Cortex of kidney (tissue), 1 donor: ENCODE measurements at places on chromosomes 4 and X.

- no peak for DNase-seq
Measured at GRCh38 chr4:185396724-185397385, at the start of gene ANKRD37. Gene ANKRD37 (plus strand): TSS chr4:185396841. CDS start chr4:185396924, 83 bp downstream.

GRCh38 chrX:118990512-118991227, 16.3 kb downstream of the LONRF3 start:
- DNase-seq, result no peak

DNA sequence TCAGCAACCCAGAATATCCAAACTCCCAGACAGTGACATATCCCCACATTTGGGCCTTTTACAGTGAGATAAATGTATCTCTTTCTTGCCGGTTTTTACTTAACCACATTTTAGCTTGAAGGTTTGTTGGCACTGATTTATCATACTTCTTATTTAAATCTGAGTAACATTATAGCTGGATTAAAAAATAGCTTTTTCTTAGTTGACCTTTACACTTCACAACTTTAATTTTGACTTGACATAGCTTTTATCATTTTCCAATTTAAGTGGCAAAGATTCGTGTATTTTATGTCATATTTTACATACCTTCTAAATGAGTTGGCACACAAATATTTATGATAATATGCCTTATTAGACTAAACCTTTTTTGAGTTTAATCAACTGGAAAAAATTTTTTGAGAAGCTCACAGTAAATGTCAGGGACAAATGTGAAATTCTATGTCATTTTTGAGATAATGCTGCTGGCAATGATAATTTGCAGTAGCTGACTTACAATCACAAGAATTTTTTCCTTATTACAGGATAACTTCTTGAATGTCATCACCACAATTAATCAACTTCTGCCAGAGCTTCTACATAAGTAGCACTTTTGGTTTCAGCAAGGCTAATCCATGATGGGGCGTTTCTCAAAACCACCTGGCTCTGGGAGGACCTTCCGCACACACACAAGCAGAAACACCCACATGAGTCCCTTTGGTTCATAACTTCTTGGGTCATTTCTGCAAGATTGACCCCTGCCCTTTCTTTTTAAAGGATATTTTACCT, 80.3 kb downstream of the SYTL5 start:
- no peak for DNase-seq

GRCh38 chr4:156677656-156678055, 293.9 kb downstream of the PDGFC start:
- no peak for DNase-seq

DNA sequence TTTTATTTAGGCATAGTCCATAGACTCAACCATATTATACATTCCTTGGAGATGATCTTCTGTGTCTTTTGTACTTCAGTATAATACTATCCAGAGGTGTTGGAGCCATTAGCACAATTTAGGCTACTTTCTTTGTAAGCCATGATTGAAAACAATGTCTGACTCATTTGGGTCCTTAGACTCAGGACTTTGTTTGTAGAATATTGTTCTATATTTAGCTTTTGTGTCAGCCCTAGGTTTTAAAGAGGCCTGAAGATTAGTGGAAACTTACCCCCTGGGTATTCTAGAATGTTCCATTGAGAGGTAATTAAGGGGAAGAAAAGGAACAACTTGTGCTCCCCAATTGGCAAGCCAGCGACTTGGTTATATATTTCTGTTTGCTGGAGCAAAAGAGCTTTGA, 145.2 kb upstream of the SCML1 start:
- DNase-seq, result no peak

DNA sequence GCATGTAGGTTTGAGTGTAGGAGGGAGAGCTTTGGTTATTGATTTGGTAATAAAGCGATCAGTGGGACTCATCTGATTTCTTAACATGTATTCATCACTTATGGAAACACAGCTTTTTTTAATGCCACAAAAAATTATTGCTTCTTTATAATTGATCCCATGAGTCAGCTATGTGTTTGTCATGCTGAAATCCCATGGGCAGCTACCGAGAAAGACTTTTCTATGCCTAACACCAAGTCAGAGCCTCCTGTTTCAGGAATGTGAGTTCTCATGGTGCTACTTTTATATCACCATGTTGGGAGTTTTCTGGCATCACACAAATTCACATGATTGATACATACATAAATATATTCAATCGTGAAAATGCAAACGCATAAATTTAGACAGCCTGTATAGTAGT, 165.7 kb downstream of the RAPGEF2 start:
- DNase-seq, result no peak

DNA sequence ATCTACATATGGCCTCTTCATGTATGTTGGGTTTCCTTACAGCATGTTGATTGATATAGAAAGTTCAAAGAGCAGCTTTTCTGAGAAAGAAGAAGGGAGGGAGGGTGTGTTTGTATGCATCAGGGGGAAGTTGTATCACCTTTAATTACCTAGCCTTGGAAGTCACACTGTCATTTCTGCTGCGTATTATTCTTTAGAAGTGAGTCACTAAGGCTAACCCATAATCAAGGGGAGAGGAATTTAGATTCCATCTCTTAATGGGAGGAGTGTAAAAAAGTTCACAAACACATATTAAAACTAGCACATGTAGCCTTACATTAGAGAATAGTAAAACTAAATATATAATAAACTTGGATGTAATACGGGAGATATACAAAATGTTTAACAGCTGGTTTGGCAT, 86.5 kb upstream of the CBLL2 start:
- no peak for DNase-seq

DNA sequence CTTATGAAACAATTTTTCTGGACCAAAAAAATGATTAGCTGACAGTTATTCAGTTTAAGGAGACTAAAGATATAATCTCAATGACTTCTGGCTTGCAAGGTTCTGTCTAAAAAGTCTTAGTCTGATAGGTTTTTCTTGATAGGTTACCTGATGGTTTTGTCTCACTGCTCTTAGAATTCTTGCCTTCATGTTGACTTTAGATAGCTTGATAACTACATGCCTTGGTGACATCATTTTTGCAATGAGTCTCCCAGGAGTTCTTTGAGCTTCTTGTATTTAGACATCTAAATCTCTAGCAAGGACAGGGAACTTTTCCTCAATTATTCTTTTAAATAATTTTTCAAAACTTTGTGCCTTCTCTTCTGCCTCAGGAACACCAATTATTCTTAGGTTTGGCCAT, 1965.3 kb downstream of the ARAP2 start:
- no peak for DNase-seq

DNA sequence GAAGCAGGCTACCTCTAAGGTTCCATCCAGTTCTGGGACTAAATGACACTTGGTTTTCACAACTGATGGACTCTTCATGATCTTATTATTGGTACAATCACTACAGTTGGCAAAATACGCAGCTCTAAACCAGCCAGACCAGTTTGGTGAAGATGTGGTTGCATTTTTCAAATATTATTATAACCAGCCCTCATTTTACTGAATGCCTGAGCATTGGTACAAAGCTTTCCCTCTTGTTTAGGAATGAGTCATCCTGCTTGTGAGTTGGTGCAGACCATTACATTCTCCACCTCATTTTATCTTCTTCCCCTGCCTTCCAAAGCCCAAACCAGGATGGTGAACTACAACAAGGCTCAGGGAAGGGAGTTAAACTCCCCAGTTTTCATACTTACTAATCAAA, 223.1 kb downstream of the KDR start:
- no peak for DNase-seq

DNA sequence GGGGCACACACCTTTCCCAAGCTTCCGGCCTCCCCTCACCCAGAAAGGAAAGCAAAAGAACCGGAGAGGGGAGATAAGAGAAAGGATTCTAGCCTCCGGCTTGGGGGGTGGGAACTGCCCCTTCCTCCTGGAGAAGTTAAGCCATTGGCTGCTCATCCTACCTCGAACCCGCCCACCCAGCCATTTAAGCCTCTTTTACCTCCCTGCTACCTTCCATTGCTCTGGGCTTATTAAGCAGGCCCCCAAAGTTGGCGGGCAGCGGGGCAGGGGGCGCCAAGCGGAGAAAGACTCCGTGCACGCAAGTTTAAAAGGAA, 2.3 kb downstream of the MAML3 start:
- DNase-seq, result no peak

GRCh38 chrX:24526616-24527015, 61.5 kb downstream of the PDK3 start:
- DNase-seq, result no peak

DNA sequence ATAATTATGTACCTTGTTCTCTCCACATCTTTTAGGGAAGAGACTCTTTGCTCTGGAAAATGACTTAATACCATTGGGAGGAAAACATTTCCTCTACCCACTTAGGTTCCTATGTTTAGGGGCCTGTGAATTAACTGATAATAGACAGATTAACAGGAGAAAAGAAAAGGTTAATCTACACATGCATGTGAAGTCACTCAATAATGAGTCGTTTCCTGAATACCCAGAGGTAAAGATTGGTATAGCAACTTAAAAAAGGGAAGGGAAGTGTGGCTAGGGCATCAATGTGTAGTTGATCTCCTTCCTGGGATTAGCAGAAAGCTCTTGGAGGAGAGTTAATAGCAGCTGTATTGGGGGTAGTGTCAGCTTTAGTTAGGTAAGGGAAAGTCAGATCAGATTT, 419.5 kb upstream of the ATOH1 start:
- no peak for DNase-seq

DNA sequence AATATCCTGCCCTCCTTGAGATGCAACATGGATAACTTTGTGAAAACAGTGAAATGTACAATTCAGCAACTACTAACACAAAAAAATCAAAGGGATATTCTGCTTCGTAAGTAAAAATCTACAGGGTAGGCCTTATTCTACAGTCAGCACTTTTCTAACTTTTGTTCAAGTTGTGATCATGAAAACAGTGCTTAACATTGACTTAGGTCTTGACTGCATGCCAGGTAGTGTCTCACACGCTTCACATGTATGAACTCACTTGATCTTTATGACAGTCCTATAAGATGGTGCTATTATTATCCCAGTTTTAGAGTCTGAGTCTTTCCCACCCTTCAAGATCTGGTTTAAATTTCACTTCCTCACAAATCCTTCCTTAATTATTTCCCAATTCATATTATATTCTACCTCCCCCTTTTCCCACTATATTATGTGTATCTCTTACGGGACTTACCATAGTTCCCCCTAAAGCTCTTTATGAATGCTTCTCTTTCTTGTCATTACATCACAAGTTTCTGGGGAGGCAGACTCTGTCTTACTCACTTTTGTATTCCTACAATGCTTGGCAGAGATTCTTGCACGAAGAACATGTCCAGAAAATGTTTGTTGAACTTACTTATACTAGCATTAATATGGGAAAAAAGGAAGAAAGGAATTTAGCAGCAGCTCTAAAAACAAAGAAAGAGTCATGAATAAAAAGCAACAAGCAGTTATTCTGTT, 179.8 kb downstream of the SCFD2 start:
- DNase-seq, result no peak

DNA sequence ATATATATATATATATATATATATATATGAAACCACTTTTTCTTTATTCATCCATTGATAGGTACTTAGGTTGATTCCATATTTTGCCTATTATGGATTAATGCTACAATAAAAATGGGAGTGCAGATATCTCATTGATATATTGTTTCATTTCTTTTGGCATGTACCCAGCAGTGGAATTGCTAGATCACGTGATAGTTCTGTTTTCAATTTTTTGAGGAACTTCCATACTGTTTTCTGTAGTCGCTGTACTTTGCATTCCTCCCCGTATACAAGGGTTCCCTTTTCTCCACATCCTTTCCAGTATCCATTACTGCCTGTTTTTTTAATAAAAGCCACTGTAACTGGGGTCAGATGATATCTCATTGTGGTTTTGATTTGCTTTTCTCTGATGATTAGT, 124.6 kb downstream of the GABRB1 start:
- DNase-seq, result no peak

DNA sequence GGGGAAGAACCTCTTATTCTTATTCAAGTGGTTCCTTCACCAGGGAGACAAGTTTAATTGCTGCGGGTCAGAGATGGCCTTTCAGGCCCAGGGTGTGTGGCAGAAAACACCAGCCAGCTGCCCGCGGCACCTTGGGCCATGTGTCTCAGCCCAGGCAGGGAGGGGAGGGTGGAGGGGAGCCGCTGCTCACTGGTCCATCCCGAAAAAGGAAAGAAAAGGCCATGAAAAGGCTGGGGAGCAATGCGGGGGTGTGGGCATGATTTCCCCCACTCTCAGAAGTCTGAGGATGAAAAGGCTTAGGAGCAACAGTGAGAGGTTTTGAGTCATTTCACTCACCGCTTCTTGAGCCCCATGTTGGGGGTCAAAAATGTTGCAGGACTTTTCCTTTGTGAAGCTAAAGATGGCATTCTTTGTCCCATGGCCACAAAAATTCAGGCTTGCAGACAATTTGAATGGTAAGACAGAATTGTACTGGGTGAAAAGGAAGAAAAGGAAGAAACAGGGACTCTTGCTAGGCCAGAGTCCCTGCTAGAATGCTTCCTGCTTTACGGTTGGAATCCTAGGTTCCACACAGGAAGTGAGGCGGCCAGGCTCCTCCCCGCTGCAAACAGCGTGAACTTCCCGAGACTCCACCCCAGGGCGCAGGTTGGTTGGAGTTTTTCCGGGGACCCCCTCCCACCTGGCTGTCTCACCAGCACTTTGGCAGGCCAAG, 17.4 kb upstream of the FAM47E start:
- no peak for DNase-seq

GRCh38 chr4:158644356-158644755, 27.3 kb downstream of the C4orf46 start:
- no peak for DNase-seq
